ENCODE measurements at places on chromosomes 4 and X.

DNA sequence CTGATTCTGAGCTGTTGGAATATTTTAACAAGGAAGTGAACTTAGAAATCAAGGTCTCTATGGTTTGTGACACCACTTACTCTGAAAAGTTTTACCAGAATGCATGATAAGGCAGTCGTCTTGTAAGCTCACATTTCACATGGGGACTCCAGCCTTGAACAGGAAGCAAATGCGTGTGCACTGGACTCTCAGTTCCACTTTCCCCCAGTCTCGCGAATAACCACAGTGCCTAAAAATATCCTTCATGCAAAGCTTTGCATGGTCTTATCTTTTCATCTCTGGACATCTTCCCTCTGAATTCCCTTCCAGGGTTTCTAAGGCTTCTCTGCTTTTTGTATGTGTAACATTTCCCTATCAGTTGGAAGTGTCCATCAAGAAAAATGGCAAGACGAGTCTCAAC lies 581.8 kb downstream of the NLGN4X start:
- DNase-seq: no peak

DNA sequence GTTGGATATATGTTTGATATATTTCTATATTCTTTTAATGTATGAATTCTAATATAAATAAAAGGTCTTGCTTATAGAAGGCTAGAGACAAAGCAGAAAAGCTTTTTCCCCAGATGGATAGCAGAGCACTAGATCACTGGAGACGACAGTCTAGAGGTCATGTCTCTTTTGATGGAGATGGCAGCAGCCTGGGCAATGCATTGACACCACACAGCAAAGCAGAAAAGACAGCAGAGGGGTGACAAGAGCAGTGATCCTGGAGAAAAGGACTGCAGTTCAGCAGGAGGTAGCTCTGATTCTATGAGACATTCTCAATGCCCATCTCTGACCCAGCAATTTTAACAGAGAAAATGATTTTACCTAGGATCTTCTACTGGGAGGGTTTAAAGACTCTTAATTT lies 210.6 kb downstream of the DTHD1 start:
- DNase-seq: no peak

DNA sequence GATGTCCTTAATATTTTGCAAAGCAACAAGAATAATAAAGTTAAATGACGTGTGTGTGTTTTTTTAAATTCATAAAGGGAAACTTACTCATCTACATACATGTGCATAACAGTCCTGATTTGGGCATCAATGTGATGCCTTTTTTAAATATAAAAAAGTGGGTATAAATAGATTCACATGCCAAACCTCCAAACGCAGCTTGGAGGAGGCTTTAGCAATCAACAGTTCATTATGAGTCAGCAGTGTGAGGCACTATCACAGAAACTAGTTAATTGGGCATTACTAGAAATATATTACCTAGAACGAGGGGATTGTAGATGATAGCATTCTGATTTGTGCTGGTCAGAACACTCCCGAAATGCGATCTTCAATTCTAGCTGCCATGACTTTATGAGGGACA lies 115.1 kb downstream of the HS6ST2 start:
- no peak for DNase-seq

- DNase-seq: no peak
Observed at GRCh38 chr4:76550966-76551780, 116.1 kb downstream of the SHROOM3 start.

DNA sequence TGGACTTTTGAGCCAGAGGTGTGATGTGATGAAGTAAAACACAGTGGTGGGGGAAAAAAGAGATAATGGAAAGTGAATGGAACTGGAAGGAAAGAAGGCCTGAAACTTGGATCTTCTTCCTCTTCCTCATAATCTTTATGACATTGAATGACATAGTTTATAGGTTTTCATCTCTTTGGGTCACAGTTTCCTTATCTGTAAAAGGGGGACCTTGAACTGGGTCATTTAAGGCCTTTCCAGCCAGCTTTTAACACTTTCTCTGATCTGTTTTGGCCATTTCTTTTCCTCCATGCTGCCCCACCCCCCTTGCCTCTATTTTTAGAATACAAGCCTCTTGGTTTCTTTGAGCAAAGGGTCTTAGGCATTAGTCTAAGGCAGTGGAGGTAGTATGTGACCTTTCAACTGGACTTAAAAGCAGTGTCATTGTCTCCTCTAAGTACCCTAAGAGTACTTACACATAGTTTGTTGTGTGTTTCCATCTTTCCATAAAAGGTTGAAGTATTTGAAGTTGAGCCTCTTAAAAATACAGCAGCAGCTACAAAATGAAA lies 7.8 kb downstream of the CPEB2 start:
- DNase-seq: no peak

- DNase-seq: no peak
Observed at GRCh38 chr4:36133658-36134057, 110.7 kb downstream of the ARAP2 start.
